Omental fat pad (tissue), 4 donors: ENCODE measurements at places on chromosomes 5 and 9. TPM values are rescaled to one million over a fixed set of nuclear protein-coding genes. Genes with fewer than 3 reads are reported as not detected.

- no peak for DNase-seq
Measured at GRCh38 chr5:112534611-112535255, 115.7 kb upstream of the EPB41L4A start.

- DNase-seq: no peak
Measured at GRCh38 chr9:110954822-110955291, 83.4 kb downstream of the LPAR1 start.

DNA sequence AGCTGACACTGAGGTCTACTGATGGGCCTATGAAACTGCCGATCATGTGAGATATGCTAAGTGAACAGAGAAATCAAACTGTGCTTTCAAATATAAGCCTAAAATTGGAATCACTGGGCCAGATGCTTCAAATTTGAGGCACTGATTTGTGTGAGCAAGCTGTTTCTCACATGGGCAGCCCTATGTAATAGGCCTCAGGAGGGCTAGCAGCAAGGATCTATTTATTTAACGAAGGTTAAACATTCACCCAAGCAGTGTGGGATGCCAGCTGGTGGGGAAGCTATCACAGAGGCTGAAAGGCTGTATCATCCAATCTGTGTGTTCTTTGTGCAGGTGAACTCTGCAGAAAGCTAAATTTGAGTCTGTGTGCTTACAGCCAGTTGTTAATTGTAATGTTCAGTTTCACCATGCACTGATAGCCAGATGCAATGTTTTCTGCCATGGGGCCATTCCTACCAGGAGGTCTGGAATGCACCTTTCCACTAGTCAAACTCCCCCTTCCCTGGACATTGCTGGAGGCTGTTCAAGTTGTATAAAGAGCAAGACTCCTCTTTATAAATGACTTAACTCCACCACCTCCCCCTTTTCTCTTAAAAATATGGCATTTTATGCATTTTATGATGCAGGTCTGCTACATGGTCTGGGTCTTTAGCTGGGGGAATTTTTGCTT, 228.9 kb downstream of the SH3GL2 start:
- DNase-seq: no peak

FRMD3 gene
- total RNA-seq: 6.1 TPM

GCNT4 gene
- total RNA-seq: 1.4 TPM

DNA sequence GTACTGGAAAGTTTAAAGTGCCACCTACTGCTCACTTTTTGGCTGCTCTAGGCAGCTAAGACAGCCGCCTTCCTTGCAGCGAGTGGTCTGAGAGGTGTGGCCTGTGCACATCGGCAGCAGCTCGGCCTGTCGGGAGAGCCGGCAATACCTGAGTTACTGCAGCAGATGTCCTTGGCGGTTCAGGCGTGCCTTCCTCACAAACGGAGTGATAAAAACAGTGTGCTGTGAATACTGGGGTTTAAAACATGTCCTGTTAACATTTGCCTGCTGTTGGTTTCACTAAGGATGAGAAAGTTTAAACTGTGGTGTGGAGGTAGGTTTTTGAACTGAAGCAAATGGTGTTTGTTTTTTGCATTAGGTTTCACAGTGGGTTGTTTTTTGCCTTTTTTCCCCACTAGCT, 12.9 kb downstream of the TRAF2 start:
- DNase-seq: no peak

DNA sequence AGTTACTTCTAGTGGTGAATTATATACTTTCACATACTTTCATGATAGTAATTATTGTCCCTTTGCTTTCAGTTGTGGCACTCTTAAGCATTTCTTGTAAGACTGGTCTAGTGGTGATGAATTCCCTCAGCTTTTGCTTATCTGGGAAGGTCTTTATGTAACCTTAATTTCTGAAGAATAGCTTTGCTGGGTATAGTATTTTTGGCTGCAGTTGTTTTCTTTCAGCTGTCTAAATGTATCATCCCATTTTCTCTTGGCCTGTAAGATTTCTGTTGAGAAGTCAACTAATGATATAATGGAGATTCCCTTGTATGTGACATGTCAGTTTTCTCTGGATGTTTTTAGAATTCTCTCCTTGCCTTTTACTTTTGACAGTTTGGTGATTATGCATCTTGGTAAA, 41.0 kb downstream of the TMEM38B start:
- no peak for DNase-seq

TAF11L13 gene
- total RNA-seq: not detected

TMEM215 gene
- total RNA-seq: not detected

PFDN1 gene
- 110 TPM for total RNA-seq

SPATA31D4 gene
- not detected for total RNA-seq

DNA sequence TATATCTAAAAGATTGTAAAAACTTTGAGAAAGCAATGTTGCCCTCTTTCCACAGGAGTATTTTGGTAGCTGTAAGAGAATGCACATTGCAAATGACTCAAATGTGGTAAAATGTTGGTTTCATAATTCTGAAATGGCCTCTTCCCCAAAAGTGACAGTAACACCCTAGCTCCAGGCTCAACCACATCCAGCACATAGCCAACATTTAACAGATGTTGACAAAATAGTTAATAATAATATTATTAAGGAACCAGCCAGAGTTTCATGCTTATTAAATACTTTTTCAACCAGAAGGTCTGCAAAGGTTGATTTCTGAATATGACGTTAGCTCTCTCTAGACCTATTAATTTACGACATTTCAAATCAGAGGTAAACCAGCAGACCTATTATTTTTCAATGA, 1.3 kb downstream of the ANXA1 start:
- DNase-seq: no peak

- no peak for DNase-seq
Measured at GRCh38 chr5:52603778-52604554, 183.8 kb upstream of the ITGA1 start.

GRCh38 chr9:27712806-27713205, 139.5 kb upstream of the C9orf72 start:
- no peak for DNase-seq

- no peak for DNase-seq
Measured at GRCh38 chr9:128396970-128397613, 23.6 kb upstream of the CERCAM start.

GRCh38 chr9:80552931-80553330, 981.2 kb downstream of the TLE4 start:
- no peak for DNase-seq

DNA sequence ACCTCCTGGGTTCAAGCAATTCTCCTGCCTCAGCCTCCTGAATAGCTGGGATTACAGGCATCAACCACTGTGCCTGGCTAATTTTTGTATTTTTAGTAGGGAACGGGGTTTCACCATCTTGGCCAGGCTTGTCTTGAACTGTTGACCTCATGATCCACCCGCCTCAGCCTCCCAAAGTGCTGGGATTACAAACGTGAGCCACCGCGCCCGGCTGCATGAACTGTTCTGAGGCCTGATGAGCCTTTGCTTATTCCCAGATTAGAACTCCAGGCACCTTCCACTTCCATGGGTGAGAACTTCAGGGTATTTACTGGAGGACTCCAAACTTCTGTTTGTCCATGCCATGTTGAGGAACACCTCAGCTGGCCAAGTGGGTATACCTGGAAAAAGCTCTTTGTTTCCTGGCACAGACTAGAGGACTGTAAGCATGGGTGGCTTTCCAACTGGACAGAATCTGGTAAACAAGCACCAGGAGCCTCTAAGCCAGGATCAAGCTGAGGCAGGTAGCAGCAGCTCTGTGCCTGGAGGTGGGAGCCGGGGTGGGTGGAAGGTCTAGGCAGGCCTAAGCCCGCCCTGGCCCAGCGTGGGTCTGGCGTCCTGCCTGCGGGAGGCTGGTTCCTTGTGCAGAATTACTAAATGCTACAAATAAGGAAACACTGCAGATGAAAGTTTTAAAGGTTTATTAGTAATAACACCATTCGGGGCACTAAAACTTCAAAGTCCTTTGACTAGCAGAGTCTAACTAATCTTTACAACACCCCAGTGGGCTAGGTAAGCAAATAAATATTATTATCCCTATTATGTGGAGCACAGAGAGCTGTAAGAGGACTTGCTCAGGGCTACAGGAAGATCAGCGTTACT, 78.4 kb downstream of the SEMA5A start:
- DNase-seq: no peak

ADAMTSL2 gene
- 1.1 TPM for total RNA-seq

DNA sequence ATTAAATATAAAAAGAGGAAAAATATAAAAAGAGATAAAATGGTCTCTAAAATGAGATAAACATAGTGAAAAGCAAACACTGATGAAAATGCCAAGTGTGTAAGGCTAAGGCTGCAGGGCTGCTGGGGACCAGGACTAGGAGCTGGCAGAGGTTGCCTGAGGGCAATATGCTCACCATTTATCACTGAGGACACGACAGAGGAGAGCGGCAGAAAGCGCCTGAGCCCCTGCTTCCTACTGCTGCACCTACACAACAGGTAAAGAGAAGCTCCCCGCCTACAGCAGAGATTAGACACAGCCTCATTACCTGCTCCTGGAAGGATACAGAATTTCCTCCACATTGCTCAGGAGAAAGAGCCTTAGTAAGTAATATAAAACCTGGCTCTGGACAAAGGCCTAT, 70.7 kb upstream of the PPP1R2B start:
- DNase-seq: no peak

DNA sequence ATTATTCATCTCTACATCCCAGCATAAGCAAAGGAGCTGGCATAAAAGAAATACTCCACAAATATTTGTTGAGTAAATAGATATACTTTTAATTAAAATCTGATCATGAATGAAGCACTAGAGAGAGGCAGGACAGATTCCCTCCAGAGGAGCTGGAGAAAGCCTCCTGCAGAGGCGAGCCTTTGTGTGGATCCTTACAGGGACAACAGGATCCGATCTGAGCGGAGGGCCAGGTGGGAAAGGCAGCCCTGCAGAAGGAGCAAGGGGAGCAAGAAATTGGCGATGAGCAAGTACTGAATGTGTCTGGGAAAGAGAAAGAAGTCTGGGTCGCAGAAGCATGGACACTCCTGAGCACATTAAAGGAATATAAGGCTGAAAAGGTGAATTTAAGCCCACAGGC, 69.4 kb downstream of the EBF1 start:
- no peak for DNase-seq

TPPP gene
- 5.1 TPM for total RNA-seq
